MV-4-11 (cell line): ENCODE measurements at places on chromosomes 4 and X.

DNA sequence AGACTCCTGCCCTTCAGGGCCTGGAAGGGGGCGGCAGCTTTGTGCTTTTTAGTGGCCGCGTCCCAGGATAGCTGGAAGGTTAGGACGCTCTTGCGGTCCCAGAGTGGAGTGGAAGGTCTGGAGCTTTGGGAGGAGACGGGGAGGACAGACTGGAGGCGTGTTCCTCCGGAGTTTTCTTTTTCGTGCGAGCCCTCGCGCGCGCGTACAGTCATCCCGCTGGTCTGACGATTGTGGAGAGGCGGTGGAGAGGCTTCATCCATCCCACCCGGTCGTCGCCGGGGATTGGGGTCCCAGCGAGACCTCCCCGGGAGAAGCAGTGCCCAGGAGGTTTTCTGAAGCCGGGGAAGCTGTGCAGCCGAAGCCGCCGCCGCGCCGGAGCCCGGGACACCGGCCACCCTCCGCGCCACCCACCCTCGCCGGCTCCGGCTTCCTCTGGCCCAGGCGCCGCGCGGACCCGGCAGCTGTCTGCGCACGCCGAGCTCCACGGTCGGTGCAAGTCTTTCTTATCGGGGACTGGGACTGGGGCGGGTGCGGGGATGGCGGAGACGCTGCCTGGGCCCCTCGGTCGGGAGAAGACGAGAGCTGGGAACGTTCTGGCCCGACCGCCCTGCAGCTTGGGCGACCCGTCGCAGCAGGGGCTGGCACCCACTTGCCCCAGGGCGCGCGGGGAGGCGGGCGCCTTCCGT lies at the start of gene EDNRA:
TSS of gene EDNRA (plus strand) at position 207 of the 686 bp plus-strand sequence. CDS start 4,585 bp downstream, outside the sequence.
- no peak for DNase-seq

DNA sequence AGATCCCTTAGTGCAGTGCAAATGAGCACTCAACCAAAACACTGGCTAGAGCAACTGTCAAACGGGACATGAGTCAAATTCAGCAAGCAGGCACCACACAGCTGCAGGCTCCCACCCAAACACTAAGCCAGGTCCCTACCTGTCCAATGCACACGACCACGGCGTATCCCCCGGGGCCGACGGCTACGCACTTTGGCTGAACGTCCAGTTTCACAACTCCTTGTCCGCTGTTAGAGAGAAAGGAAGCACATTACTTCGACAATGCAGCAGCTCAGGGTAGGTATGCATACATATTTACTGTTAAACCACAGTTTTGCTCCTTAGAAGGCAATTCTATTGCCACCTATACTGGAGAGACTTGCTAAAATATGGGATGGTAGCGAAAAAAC lies 35.4 kb downstream of the WDR1 start:
- no peak for DNase-seq

GRCh38 chr4:6918338-6918737 lies 8.7 kb downstream of the TBC1D14 start:
- peak; percentile 43 for DNase-seq

- no peak for DNase-seq
Measured at GRCh38 chrX:74774988-74775387, 150.3 kb downstream of the NEXMIF start.

DNA sequence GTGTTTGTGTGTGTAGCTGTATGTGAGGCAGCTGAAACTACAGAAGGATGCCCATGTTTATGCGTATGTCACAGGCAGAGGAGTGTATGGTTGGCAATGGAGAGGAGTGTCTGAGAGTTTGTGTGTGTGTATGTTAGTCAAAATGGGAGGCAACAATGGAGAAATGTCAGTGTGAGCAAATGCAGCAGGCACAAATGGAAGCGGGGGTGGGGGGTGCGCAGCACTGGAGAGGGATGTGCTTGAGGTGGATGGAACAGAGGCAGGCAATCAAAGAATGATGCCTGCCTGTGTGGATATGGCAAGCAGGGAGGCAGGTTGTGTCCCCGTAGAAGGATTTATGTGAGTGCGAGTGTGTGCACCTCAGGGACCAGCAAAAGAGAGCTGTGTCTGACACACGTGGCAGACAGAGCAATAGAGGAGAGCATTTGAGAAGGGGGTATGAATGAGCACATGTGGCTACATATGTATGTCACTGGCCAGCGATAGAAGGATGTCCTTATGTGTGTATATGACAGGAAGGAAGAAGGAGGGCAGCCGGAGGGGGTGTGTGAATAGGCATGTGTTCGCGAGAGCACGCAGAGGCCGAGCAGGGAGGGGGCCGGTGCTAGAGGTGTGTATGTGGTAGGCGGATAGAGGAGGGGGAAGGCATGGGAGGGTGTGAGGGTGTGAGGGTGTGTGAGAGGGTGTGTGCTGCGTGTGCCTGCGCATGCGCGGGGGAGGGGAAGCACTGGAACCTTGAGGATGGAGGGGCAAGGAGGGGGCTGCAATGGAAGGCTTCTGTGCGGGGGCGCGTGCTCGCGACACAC lies 1.1 kb downstream of the PJA1 start:
- no peak for DNase-seq

DNA sequence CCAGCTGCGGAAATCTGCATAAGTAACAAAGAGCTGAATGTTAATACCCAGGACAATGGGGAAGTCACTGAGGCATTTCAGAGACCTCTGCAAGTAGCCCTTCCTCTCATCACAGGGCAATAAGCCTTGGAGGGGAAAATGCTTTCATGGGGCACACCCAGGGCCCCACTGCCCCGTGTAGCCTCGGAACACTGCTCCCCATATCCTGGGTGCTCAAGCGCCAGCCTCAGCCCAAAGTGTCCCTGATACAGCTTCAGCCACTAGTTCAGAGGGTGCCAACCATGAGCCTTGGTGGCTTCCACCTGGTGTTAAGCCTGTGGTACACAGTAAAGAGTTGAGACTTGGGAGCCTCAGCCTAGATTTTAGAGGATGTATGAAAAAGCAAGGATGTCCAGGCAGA lies 402.8 kb upstream of the CXorf51A start:
- DNase-seq, result no peak

DNA sequence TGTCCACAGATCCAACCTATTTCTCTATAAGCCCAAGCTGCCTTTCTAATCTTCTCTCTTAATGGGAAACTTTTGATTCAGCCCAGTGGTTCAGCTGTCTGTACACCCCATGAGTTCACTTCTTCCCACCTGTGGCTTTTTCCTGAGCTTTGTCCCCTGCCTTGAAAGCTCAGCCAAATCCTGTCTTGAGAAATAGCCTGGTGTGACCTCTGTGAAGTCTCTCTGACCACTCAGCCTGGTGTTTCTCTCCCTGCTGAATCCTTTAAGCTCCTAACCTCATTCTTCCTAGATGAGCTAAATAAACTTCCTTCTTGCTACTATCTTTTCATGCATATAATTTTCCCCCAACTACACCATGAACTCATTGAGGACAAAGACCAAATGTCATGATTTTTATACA lies 15.2 kb upstream of the HERC5 start:
- no peak for DNase-seq

DNA sequence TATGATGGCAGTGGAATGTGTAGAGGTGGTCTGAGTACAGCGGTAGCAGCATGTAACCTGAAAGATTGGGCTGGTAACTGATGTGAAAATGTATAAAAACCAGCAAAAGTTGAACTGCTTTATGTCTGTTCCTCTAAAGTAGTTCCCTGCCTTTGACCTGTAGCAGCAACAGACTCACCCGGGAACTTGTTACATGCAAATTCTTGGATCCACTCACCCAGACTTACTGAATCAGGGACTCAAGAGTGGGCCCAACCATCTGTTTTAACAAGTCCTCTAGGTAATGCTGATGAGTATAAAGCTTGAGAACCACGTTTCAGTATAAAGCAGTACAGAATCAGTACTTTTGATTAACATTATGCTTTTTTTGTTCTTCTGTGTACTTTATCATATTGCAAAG lies 84.7 kb downstream of the RAP1GDS1 start:
- no peak for DNase-seq

DNA sequence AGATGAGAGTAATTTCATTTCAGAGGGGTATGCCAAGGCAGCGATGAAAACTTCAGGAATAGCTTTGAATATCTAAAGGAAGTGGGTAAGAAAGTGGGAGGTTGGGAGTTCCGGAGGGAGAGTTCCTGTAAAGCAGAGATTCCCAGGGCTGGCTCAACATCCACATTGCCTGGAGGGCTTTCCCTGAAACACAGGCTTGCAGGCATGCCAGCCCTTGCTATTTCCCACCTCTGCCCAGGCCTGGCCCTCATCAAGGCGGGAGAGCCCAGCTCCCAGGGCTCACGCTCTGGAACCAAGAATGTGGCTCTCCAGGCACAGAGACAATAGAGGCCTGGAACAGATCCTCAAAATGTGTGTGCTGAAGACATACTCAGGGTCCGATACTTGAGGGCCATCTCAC lies 43.8 kb upstream of the CLDN34 start:
- no peak for DNase-seq

GRCh38 chr4:27915822-27916221 lies 1055.2 kb downstream of the STIM2 start:
- no peak for DNase-seq

GRCh38 chrX:110212299-110212698 lies 105.6 kb downstream of the AMMECR1 start:
- DNase-seq, result no peak

- no peak for DNase-seq
Measured at GRCh38 chr4:3291411-3291968, 1.3 kb upstream of the RGS12 start.

DNA sequence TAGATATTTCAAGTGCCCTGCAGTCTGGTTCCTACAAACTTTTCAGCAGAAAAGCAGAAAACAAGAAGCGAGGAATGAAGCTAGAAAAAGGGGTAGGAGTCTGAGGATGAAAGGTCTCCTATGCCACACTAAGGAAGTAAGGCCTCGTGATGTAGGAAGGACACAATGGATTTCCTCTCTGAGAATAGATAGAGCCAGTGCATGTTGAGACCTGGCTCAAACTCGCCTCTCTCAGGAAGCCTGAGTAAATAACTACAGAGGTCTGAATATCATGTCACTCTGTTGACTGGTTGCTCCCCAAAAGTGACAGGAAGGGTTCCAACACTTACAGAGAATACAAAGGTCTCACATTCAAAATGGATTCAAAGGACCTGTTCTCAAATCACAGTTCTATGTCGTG lies 93.3 kb downstream of the GRIA3 start:
- no peak for DNase-seq

DNA sequence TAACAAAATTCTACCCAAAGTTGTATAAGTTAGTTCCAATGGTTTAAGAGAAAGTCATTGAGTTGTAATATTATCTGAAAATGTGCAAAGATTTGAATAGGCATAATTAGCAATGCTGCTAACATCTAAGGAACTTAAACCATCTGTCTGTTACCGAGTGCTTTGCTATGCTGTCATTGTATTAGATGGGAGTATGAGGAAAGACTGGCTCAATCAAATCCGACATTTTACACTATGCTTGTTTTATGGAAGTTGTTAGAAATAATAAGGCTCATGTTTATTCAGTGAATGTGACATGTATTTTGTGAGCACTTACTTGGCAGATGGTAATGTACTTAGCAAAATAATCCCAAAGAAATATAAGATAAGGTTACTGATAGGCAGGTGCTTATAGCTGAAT lies 1715.1 kb downstream of the PCDH7 start:
- no peak for DNase-seq

DNA sequence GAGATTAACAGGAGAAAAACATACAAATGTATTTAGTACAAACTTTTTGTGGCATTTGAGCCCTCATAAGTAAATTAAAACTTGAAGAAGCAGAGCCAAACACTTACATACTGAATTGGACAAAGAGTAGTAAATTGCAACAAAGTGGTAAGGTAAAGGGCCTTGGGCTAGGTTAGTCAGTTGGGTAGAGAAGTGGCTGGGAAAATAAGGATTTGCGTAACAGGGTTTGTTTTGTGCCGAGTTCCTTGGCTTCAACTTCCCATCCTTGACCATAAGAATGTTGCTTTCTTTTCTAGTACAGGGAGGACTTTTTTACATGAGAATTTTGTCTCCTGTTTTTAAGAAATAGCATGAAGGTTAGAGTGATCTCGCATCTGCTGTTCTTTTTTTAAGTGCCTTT lies 33.3 kb upstream of the DSPP start:
- DNase-seq, result peak; percentile 2

DNA sequence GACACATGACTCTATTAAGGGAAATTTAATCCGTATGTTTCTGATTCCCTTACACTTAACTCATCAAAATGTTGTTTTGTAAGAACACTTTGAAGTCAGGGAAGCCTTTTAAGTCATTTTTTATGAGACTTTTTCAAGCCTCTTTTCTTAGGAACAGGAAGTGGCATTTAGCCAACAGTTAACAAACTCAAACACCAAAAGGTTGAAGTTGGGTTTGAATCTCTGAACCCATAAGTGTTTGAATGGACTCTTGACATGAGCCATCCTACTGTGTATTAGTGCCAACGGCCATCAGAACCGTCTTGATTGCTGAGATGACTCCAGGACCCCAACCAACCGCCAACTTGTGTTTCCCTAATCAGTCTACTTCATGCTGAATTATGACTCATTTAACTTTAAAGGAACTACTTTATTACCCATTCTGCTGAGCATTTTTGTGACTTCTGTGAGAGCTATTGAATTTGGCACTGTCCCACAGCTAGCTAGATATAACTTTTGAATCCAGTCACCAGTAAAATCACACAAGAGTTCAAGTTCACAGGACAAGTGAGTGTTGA lies 209.1 kb upstream of the FAT1 start:
- DNase-seq, result peak; percentile 70

- DNase-seq, result no peak
Measured at GRCh38 chr4:7506572-7506971, 71.8 kb upstream of the PSAPL1 start.

DNA sequence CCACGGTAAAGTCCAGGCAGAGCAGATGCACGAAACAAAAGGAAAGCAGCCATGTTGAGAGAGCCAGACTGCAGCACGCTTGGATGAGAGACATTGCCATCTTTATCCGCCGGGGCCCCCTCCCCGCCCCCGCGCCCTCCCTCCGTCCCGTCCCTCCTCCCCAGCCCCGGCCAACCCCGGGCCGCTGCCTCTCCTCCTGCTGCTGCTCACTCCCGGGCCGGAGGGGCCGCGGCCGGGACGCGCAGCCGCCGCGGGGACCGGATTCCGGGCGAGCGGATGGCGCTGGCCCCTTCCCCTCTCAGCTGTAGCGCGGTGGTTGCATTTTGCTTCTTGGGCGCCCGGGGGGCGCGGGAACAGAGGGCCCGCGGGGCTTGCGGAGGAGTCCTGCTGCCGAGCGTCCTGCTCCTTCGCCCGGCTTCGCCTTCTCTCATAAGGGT lies 542 bp downstream of the RNF150 start:
- no peak for DNase-seq

- DNase-seq, result no peak
Measured at GRCh38 chrX:19909761-19910160, 22.4 kb upstream of the SH3KBP1 start.

- peak; percentile 82 for DNase-seq
Measured at GRCh38 chrX:53440621-53441517, 6.7 kb upstream of the HSD17B10 start.

GRCh38 chrX:68652326-68653170 lies 5.1 kb downstream of the STARD8 start:
- DNase-seq, result no peak

- peak; percentile 67 for DNase-seq
Measured at GRCh38 chr4:172573899-172574298, 594.7 kb upstream of the GALNT7 start.

GRCh38 chrX:41335198-41335957 lies 1.4 kb downstream of the DDX3X start:
- DNase-seq, result no peak
